AG04450 (cell line): ENCODE measurements at places on chromosomes 1 and 21. TPM values are rescaled to one million over a fixed set of nuclear protein-coding genes. Genes with fewer than 3 reads are reported as not detected.

- no peak for DNase-seq
These were observed 46.4 kb upstream of the BMP8B start for GRCh38 chr1:39835110-39835509.

The SPRR3 gene
- polyA plus RNA-seq, result not detected in 2 replicates

The XCL2 gene
- polyA plus RNA-seq, result not detected in 2 replicates

- no peak for DNase-seq
These were observed 12.7 kb downstream of the PPP1R12B start for GRCh38 chr1:202361224-202361623.

- no peak for DNase-seq
These were observed 79.0 kb downstream of the GTF2B start for GRCh38 chr1:88812366-88812765.

- no peak for DNase-seq
These were observed 42.7 kb downstream of the SLC45A1 start for GRCh38 chr1:8360493-8361197.

- DNase-seq, result no peak
These were observed 24.3 kb upstream of the BTG2 start for GRCh38 chr1:203281033-203281432.

- DNase-seq, result no peak
These were observed 131.6 kb upstream of the ETV3 start for GRCh38 chr1:157269656-157270375.

DNA sequence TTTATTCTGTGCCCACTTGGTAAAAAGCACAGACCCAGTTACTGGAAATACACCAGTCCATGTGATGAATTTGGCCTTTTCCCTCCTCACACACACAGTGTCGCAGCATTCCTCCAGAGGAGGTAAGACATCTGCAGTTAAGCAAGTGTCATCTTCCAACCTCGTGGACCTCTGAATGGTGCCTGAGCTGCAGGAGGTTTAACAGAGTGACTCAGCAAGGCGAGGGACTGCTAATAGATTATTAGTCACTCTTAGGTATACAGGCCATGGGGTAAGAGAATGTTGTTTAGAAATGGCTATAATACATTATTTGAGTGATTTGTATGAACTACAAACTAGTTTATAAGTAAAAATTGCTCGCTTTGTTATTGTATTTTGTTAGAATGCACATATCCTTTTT is 8.6 kb upstream of the LRRC8B start:
- DNase-seq, result no peak

The CDK11A gene
- polyA plus RNA-seq, result 6.0 and 10.6 TPM in 2 replicates

GRCh38 chr1:89104147-89104546 is 21.8 kb downstream of the GBP2 start:
- DNase-seq, result no peak

DNA sequence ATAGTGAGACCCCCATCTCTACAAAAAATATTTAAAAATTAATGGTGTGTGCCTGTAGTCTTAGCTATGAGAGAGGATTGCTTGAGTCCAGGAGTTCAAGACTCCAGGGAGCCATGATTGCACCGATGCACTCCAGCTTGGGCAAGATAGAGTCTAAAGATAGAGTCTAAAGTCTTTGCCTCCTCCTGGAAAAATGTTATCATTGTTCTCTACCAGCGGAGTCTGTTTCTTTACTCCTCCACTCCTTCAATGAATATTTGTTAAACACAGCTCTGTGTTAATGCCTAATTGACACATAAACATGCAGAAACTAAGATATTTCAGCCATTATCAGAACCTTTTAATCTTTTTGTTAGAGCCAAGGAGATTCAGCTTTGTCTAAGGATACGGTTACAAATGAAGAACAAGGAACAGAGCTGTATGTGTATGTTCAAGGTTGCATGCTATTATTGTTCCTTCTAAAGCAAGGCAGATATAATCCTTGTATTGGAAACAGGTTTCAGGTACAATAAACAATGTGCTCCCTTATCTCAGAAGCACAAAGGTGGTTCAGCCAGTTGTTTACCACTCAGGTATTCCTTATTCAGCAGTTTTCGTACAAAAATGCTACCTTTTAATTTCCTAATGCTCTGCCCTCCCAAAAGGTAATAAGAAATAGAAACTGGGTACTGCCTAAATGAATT is 15.4 kb downstream of the OVAAL start:
- no peak for DNase-seq

GRCh38 chr1:198902655-198903054 is 263.8 kb downstream of the PTPRC start:
- no peak for DNase-seq

GRCh38 chr1:203325418-203326091 is 20.2 kb downstream of the BTG2 start:
- DNase-seq, result no peak

DNA sequence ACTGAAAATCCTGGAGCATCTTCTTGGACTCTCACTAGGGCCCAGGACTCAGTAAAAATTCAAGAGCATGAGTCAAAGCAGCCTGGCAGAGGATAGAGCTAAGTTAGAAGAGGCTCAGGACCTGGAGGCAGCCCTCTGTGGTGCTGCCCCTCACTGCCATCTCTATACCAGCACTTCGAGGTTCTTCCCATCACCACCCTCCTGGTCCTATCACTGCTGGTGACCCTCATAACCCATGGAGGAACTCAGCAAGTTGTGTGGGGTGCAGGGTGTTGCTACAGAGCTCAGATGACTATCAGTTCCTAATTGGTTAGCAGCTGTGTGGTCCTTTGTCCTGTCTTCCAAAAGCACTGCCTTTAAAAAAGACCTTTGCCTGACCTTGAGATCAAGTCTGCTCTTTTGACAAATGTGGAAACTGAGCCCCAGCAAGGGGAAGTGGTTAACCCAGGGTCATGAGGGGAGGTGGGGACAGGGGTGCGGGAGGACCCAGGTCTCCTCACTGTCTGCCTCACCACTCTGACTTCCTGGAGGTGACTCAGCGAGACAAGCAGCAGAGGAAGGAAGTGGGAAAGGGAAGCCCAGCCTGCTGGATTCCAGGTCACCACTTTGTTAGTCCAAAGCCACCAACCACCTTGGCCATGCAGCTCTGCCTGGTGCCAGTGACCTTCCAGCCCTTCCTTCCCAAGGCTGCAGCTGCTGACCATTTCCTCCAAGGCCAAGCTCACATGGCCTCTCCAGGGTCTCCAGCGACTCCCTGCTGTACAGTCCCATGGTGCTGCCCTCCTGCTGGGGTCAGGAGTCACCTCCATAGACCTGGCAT is 199.4 kb upstream of the EDN2 start:
- DNase-seq, result no peak

DNA sequence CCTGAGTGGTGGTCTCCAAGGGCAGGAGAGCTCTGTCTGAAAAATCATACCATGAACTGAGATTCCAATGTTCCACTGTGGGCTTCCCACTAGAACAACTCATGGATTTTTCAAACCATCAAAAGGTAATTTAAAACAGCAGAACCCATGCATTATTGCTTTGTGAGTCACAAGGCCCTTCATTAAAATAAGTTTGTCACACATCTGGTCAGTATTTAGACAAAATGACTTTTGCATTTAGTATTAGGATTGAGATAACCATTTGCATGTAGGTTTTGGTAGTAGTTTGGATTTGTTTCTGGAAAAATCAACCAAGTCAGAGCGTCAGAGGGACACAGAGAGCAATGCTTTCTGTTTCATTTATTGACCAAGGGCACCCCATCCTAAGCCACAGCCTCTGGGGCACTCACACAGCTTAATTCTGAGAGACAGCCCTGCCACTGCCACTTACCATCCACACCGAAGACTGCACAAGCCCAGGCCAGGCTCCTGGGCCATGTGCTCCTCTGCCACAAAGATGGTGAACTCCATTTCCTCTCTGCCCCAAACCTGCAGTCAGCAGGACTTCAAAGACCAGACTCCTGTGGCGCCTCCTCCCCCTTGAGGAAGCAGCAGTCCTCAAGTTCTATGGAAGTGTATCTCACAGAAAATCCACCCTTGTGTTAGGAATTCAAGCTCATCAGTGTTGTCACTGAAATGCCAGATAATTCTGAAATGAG is 132.6 kb upstream of the DUSP10 start:
- no peak for DNase-seq

GRCh38 chr1:119956306-119956705 is 60.0 kb upstream of the ADAM30 start:
- DNase-seq, result no peak
